Inflammatory macrophage treated with lipopolysaccharide for 1 hour (primary cell): ENCODE measurements at places on chromosomes 13 and 19.
A peak's percentile ranks its signal among the peaks of the same experiment; 100 is the strongest.

DNA sequence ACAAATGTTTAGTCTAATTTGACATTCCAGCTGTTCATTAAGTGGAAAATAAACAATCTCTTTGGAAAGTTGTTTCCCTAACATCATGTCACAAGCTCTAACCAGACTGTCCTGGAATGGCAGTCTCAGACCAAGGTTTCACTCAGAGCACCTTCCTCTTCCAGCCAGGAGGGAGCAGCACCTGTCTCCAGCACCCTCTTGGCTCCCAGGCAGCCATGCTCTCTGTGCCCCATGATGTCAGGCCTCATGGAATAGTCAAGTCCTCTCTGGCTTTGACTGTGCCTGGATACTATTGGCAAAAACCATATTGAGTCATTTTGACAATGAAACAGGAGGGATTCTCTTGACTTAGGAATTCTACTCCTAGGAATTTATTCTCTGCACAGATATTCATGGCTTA lies 171.4 kb downstream of the OXGR1 start:
- no peak for DNase-seq

- DNase-seq: no peak
These were observed at the start of gene FBXO27 for GRCh38 chr19:39032063-39032918. TSS of gene FBXO27 (minus strand) at chr19:39032549. CDS start at chr19:39032227, 322 bp downstream.

DNA sequence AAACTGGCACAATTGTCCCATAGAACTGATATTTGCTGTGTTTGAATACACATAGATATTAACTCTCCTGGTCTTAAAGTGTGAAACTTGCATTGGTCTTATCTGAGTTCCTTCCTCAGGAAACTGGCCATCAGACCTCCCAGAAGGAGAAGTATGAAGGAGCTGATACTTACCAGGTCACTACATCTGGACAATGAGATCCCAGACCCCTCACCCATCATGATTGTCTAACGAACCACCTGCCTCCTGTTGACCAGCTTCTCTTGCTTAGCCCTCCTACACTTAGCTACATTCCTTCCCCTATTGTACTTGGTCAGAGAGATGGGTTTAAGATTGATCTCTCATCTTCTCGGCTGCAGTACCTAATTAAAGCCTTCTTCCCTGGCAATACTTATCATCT lies 413.3 kb downstream of the KCTD12 start:
- no peak for DNase-seq

DNA sequence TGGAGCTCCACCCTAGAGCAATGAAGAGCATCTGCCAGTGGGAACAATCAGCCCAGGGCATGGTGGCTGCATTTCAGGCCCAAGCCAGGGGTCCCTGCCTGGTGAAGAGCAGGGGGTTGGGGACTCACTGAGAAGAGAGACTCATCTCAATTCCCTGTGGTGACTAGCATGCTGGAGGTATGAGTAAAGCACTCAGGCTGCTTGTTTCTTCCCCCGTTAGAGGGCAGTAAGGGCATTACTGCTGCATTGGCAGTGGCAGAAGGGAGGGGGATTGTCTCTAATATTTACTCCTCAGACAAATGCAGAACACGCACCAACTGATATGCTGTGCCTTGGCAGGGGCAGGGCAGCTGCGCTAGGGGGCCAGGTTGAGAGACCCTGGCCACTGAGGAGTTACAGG lies 329.1 kb downstream of the SLITRK5 start:
- DNase-seq: no peak

GRCh38 chr13:38530492-38530891 lies 156.4 kb upstream of the FREM2 start:
- DNase-seq: no peak

DNA sequence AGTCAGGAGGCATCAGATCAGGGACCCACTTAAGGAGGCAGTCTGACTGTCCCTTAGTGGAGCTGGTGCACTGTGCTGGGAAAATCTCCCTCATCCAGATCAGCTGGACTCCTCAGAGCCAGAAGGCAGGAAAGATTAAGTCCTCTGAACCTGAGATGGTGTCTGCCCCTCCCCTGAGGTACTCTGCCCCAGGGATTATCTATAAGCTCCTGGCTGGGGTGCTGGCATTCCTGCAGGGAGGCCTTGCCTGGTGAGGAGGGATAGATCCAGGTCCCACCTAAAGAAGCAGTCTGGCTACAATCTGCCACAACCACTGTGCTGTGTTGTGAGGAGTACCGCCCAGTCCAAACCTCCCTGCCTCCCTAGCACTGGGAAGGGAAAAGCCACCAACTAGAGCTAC lies 81.2 kb downstream of the NHLRC3 start:
- DNase-seq: no peak

- DNase-seq: no peak
These were observed 62.5 kb downstream of the CDADC1 start for GRCh38 chr13:49310251-49310650.

- DNase-seq: no peak
These were observed 5.4 kb downstream of the CDC34 start for GRCh38 chr19:536881-537404.

- no peak for DNase-seq
These were observed at the start of gene PABPC3 for GRCh38 chr13:25095851-25096453. TSS of gene PABPC3 (plus strand) at chr13:25096136. CDS start at chr13:25096199, 63 bp downstream.

DNA sequence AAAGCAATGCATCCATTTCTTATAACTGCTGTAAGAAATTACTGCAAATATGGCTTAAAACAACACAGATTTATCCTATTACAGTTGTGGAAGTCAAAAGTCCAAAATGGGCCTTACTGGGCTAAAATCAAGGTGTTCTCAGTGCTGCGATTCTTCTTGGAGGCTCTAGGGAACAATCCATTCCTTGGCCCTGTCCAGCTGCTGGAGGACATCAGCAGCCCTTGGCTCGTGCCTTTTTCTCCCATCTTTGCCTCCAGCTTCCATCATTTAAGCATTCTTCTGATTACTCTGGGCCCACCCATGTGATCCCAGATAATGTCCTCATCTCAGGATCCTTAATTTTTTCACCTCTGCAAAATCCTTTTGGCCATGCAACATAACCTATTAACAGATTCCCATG lies 607.1 kb downstream of the DCT start:
- DNase-seq: no peak

DNA sequence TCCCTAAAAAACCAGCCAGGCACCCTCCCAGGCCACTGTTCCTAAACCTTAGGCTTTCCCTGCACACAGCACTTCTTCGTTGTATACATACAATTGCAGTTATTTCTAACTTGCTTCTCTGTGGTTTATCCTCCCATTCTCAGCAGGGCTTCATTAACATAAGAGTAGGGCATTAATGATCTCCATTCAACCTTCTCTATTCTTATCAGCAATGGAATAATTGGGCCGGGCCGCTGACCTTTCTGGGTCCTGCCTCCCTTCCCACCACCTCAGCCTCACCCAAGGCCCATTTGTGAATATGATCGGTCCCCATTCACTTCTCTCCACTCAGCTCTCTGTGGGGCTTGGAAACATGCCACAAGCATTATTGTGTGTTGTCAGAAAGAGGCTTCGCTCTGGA lies 184.2 kb downstream of the SUCLA2 start:
- DNase-seq: no peak

DNA sequence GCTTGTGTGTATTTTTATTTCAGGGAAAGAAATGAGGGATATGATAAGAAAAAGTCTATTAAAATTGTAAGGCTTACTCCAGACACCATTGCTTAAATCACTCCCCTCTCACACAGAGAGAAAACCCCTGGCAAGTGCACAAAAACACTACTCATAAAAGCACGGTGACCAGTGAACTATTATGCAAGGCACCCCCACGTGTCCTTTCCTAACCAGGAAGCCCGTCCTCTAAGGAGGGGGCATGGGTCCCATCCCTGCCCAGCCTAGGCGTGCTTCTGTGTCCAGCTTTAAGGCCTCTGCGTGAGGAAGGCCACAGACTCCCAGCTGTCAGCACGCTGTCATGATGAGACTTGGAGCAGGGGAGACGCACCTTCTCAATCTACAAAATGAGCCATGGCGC lies 83.5 kb downstream of the SLC7A1 start:
- no peak for DNase-seq

DNA sequence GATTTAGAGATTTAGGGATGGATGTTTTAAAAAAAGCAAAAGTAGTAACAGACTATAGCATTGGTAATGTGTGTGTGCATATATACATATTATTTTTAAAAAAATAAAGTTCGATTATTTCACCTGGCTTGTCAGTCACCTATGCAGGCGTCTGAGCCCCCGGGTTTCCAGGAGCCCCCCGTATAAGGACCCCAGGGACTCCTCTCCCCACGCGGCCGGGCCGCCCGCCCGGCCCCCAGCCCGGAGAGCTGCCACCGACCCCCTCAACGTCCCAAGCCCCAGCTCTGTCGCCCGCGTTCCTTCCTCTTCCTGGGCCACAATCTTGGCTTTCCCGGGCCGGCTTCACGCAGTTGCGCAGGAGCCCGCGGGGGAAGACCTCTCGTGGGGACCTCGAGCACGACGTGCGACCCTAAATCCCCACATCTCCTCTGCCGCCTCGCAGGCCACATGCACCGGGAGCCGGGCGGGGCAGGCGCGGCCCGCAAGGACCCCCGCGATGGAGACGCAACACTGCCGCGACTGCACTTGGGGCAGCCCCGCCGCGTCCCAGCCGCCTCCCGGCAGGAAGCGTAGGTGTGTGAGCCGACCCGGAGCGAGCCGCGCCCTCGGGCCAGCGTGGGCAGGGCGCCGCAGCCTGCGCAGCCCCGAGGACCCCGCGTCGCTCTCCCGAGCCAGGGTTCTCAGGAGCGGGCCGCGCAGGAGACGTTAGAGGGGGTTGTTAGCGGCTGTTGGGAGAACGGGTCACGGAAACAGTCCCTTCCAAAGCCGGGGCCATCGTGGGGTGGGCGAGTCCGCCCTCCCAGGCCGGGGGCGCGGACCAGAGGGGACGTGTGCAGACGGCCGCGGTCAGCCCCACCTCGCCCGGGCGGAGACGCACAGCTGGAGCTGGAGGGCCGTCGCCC lies 840 bp upstream of the CCNA1 start:
- peak; percentile 52 for DNase-seq

- peak; percentile 82 for DNase-seq
These were observed 4.4 kb upstream of the KCNN4 start for GRCh38 chr19:43784981-43785808.

DNA sequence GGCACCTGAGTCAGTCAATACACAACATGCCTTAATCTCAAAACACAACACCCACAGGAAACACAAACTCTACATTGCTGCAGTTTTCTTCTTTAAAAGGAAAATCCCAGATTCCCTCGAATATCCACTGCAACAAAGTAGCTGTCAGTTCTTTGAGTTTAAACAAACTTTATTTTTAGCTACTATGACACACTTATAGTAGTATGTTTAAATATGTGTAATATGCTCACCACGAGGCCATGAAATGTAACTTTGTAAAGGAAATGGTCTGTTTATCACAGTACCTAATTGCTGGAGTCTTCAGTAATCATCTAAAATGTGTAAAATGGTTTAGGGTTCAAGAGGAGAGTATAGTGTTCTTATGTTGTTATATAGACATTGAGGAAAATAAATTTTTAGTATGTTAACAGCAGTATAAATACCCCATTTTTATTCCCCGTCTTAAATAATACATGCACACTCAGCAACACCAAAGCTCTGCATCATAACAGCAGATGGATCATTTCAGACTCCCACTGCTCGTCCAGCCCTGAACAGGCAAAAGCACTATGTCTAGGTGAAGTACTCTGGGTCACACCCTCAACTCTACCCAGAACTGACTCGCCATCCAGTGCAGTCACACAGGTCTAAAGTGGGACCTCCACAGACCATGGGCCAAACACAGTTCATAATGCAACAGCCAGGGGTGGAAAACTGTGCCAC lies 20.6 kb downstream of the TUBGCP3 start:
- no peak for DNase-seq

- no peak for DNase-seq
These were observed 23.5 kb downstream of the NKPD1 start for GRCh38 chr19:45137179-45137761.

DNA sequence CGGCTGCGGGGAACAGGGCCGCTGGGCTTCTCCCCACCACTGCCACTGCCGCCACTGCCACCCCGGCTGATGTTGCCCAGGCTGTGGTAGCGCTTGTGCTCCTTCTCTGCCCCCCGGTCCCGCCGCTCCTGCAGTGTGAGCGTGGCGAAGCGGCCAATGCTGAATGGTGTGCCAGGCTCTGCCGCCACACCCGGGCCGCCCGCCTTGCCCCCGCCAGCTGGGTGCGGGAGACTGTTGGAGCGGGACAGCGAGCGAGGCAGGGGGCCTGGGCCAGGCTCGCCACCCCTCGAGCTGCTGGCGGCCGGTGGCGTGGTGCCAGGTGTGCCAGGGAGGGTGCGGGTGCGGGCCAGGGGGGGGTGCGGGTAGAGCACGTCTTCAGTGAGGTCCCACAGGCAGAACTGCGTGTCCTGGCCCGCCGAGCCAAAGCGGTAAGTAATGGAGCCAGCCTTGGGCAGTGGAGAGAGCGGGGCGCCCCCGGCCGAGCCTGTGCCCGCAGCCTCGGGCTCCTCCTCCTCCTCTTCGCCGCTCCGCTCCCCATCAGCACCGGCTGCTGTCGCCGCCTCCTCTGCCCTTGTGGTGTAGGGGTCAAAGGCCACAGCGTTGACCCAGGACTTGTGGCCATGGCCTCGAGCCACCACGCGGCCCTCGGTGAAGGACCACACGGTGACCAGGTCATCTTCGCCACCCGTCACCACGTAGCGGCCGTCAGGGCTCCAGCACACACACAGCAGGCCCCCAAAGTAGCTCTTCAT lies 3.7 kb upstream of the DMPK start:
- DNase-seq: no peak

DNA sequence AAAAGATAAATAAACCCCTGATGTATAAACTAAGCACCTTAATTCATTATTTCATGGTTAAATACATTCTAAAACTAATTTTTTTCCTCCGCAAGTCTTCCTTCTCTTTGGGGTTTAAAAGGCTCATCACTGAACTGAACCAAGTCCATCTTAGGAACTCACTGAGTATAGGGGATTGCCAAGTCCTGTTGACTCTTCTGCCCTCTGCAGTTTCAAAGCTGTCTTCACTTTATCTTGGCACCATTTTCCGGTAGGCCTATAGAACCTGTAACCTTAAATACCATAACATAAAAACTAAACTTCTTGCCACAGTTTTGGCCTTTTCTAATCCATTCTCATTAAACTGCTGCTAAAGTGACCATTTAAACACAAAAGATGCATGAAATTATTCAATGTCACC lies 66.5 kb upstream of the USPL1 start:
- DNase-seq: no peak

DNA sequence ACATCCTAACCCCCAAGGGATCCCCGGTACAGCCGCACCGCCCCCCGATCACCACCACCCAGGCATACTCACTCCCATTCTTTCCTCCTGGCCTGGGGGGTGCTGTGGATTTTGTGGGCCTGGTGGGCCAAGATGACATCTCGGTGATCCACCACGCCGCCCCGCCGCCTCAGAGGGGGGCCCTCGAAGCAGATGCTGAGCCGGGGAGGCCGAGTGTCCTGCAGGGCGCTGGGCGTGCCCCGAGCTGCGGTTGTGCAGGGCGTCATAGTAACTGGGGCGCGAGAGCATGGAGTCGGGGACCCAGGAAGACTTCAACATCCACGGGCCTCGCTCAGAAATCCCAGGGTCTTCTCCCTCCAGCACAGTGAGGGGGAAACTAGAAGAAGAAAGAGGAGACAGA lies 93.4 kb upstream of the CACNA1A start:
- no peak for DNase-seq

GRCh38 chr13:38570706-38571105 lies 116.2 kb upstream of the FREM2 start:
- no peak for DNase-seq
